ENCODE measurements at places on chromosomes 7 and 10. TPM values are rescaled to one million over a fixed set of nuclear protein-coding genes. Genes with fewer than 3 reads are reported as not detected.

Gene NUTM2E
- total RNA-seq, result not detected

Gene PIK3CG
- total RNA-seq, result 36.5 TPM

Gene PAX2
- total RNA-seq, result not detected

Gene NEUROG3
- not detected for total RNA-seq

Gene MICALL2
- 0.88 TPM for total RNA-seq
